Pancreas (tissue), 10 donors: ENCODE measurements at places on chromosomes 7 and 10. TPM values are rescaled to one million over a fixed set of nuclear protein-coding genes. Genes with fewer than 3 reads are reported as not detected.

- no peak overlapping the region for H3K4me3 ChIP-seq
- no peaks in the 10 kb centered on the region for H3K36me3 ChIP-seq
- peaks cover 23% of the 10 kb centered on the region for H3K4me1 ChIP-seq
- no peak overlapping the region for H3K27ac ChIP-seq
- H3K27me3 ChIP-seq: no peaks in the 10 kb centered on the region
Measured at GRCh38 chr7:36562121-36562520, 162.2 kb downstream of the AOAH start.

Gene GIMAP7
- total RNA-seq: 5.3 TPM

Gene KAZALD1
- 1.3 TPM for total RNA-seq

GRCh38 chr7:139651308-139651707 lies 126.5 kb downstream of the HIPK2 start:
- no peaks in the 10 kb centered on the region for H3K27me3 ChIP-seq
- H3K4me3 ChIP-seq: no peak overlapping the region
- peaks cover 8% of the 10 kb centered on the region for H3K4me1 ChIP-seq
- DNase-seq: no peak
- H3K27ac ChIP-seq: no peak overlapping the region

Gene CCL24
- not detected for total RNA-seq
